Central memory CD8-positive, alpha-beta T cell (primary cell): ENCODE measurements at places on chromosomes 1 and 21.

DNA sequence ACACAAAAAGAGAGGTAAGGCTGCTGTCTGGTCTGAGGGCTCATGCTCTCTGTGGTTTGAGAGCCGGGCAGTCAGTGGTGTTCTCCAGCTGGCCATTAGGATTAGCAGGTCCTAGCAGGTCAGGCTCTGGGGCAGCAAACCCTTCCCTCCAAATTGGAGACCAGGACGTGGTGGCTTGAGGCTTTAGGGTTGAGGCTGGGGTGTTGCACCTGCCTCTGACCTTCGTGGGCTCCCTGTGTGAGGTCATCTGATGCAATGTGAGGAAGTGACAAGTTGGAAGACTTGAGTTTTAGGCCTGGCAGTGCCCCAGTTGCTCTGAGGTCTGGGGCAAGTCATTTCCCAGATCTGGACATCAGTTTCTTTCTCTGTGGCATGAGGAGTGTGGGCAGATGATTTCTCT, 24.4 kb downstream of the SZRD1 start:
- DNase-seq, result no peak

- no peak for DNase-seq
Measured at GRCh38 chr1:171220581-171221054, 27.7 kb upstream of the FMO1 start.

DNA sequence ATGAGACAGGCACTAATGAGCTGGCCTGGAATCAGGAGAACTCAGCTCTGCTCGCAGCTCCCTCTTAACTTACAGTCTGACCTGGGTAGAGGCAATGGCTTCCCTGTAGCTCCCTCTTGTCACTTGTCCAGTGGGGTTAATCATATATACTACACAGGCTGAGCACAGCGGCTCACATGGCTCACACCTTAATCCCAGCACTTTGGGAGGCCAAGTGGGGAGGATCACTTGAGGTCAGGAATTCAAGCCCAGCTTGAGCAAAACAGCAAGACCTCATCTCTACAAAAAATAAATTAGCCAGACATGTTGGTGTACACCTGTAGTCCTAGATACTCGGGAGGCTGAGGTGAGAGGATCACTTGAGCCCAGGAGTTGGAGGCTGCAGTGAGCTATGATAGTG, 4.2 kb downstream of the S100A6 start:
- DNase-seq, result no peak

GRCh38 chr1:85245456-85245855, 14.0 kb downstream of the C1orf52 start:
- no peak for DNase-seq

DNA sequence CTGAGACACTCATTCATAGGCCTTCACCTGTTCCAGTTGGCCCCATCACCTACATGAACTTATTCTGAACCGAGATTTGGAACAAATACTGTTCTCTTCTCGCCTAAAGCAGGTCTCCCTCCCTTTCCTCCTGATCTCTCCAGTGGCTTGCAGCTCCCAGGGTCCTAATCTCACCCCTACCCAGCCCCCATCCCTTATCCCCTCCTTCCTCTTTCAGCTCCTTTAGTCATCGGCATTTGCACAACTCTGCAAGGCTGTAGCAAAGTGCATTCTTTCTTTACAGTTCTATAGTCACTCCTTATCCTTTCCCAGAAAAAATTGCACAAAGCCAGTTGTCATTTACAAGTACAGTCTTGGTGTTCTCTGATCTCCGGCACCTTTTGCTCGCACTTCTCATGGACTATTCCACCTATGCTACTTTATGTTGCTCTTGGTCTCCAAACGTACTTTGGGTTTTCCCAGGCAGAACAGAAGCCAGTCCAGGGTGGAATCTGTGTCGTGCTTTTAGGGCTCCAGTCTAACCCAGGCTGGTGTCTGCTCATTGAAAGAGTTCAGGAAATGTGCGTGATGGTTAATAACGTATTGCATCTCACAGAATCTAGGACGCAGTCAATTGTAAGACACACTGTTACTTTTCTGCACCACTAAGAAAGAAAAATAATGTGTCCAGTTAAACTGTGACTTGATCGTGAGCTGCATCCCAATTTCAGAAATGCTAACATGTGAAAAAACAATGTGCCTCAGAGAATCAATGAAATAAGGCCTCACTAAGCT, 965 bp downstream of the ABCA4 start:
- DNase-seq, result no peak

GRCh38 chr21:44289381-44290010, 3.8 kb downstream of the AIRE start:
- no peak for DNase-seq

GRCh38 chr1:151197863-151198253, 494 bp upstream of the PIP5K1A start:
- no peak for DNase-seq

DNA sequence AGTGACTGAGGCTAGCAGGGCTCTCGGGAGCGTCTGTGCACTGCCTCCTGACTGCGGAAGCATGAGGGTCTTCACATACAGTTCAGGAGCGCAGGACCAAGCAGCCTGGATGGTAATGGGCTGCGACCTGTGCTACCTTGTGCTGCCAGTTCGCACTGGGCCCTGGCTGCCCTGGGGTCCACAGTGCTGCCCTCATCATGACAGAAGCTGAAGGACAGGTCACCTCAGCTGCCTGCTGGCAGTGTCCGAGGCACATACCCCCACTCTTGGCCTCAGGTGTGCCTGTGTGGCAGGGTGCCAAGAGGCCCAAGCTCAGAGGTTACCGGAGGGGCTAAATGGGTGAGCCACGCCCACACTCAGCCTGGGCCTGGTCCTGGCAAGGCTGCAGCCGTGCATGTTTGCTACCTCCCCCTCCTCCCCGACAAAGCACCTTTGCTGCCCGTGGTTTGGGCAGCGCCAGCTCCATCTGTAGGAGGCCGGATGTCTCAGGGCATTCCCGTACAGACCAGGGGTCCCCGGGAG, 4.4 kb downstream of the JMJD4 start:
- no peak for DNase-seq

- no peak for DNase-seq
Measured at GRCh38 chr1:24459551-24460266, 42.9 kb upstream of the RCAN3 start.

DNA sequence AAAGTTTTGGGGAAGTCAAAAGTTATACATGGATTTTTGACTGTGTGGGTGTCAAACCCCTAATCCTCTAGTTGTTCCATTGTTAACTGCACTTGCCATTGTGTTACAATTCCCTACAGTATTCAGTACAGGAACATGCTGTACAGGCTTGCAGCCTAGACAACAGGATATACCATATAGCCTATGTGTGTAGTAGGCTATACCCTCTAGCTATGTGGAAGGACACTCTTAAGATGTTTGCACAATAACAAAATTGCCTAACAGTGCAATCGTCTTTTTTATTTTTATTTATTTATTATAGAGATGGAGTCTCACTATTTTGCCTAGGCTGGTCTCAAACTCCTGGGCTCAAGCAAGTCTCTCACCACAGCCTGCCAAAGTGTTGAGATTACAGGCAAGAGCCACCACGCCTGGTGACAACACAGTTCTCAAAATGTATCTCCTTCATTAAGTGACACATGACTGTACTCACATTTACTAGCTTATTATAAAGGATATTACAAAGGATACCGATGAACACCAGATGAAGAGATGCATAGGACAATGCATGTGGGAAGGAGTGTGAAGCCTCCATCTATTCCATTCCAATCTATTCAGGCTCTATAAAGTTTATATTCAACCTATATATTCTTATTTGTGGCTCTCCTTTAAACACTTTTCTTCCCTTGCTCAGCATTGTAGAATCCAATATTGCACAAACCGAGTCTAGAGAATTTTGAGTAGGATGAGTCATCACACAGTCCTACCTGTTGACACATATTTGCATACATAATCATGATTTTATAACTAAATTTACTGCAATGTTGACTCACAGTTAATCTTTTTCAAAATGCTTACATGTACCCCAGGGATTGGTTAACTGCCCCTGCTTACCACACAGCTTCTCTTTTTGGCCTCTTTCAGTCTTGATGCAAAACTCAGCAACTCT, 28.4 kb upstream of the CEP350 start:
- DNase-seq, result no peak

- no peak for DNase-seq
Measured at GRCh38 chr1:230679192-230679591, 34.7 kb downstream of the AGT start.

GRCh38 chr1:245860657-245861544, 646.2 kb downstream of the SMYD3 start:
- no peak for DNase-seq

GRCh38 chr21:44431300-44431699, 24.0 kb upstream of the LRRC3 start:
- DNase-seq, result no peak

- no peak for DNase-seq
Measured at GRCh38 chr1:107766533-107766932, 198.4 kb downstream of the VAV3 start.

DNA sequence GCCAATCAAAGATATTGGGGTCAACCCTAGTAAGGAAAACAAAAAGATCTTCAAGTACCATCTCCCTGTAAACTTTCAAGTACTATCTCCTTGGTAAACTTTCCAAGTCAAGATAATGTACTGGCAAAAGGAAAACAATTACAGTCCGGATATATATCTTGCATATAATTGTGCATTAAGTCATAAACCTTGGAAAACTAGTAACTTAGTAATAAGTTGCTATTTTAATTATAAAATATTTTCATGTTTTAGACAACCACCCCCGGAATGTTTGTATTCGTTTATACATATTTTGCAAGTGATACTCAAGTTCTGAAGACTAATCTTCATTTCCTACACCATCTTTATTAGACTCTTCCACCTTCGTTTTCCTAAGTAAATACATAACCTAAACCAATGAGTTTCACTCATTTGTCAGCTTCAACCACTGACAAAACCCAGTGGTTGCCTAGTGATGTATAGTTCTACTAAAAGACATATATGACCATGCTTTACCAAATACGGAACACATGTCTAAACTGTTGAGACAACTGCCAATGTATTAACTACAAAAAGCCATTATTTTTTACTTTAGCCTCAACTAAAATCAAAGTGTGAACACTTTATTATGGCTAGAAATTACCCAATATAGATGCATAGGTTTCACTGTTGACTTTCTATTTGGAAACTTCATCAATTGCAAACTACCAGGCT, 1.7 kb downstream of the AKT3 start:
- DNase-seq, result no peak

DNA sequence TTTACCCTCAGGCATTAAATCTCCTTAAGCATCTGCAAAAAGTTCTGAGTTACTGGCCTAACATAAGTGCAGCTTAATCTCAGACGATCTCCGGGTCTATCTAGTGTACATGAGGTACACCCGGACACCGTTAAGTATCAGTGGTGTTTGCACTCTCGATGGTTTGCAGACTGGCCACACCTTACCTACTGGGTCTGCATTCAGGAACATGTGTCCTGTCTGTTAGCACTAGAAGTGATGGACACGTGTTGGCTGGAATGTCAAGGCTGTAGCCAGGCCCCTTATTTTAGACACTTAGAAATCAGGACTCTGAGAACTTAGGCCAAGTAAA, 783 bp upstream of the AGL start:
- DNase-seq, result no peak

- no peak for DNase-seq
Measured at GRCh38 chr1:186420923-186421322, 40.0 kb downstream of the PDC start.

DNA sequence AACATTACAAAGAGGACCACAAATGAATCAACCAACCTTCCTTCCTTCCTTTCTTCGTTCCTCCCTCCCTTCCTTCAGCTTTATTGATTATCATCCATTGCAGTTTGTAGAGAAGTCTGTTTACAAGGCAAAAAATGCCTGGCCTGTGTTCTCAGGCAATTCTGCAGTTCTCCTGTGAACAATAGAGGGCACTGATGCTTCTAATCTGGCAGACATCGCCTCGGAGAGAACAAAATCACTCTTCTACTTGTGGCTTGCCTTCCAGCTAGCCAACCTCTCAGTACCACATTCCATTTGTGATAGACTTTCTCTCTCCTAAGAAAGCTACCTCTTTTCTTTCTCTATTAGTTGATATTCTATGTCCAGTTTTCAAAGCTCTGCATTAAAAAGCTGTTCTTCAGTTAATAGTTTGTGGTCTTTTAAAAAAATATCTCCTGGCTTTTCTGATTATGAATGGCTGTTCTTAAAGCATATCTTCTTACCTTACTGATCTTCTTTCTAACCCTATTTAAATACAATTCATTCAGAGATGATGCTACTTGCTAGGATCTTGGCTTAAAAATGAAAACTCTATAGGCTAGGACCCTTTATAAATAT, 26.9 kb upstream of the ESRRG start:
- DNase-seq, result no peak

GRCh38 chr1:219837994-219838294, 90.4 kb downstream of the SLC30A10 start:
- DNase-seq, result no peak

DNA sequence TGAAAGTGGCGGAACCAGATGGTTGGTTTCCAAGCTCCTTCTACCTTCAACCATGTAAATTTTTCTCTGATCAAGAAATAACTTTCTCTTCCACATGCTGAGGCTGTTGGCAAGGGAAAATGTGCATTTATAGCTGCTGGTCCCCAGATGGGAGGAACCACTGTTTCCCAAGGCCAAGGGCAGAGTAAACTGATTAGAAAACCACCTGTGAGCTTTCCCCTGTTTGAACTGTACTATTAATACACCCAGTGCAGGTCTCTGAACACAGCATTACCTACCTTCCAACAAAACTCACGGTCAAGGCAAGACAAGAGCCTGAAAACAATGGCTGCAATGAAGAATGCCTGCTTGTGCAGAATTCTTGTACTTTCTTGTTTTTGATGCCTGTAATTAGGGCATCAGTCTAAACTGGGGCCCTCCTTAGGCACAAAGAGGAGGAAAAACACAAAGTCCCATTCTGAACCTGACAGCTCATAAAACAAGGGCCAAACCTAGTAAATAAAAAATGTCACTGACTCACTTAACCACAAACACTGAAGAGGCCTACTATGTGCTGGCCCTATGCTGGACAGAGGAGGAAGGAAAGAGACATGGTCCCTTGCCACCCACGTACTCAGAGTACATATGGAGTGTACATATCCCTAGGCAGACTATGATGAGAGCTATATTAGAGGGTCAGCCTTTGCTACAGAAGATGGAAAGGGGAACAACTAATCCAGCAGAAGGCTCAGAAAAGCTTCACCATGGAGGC, 2.6 kb downstream of the MKNK1 start:
- DNase-seq, result no peak
